GM10248 (cell line): ENCODE measurements at places on chromosomes 6 and 20.

DNA sequence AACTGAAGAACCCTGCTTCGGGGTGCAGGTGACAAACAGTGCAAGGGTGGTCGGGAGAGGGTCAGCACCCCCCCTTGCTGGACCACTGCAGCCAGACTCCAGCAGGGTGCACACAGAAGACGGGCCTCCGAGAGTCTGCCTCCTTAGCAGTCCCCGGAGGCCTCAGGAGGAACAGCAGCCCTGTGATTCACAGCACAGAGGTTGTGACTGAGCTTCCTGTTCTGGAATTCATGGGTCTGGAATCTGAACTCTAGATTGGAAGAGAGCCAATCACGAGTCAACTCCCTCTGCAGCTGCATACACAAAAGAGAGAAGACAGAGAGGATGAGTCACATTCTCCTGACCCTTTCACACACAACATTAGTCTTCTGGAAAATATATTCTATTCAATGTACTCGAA lies 249.0 kb upstream of the OPRM1 start:
- no peak for DNase-seq

- DNase-seq = no peak
Measured at GRCh38 chr20:34907616-34908469, 31.4 kb downstream of the ACSS2 start.

DNA sequence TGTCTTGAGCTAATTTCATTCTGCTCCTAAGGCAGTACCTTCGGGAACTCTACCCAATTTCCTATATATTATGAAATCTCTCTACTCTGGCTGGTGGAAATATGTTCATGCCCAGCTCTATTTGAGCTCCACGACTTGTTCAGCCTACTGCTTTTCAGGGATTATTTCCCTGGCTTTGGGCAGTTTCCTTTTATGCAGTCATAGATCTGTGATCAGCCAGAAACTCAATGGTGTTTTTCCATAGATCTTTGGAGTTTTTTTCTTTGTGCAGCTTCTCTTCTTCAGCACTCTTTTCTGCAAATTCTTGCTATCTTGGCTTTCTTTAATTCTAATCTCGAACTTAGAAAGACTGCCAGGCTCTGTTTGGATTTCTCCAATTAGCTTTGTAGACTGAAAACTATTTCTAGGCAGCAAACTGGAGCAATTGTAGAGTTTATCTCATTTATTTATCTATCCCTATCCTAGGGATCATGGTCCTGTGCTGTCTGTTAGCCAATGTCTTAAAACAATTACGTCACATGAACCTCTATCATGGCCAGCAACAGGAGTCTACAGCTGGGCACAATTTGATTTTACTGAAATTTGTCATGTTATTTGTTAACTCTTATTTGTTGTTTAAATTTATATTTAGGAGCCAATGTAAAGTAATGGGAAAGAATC lies 328.4 kb downstream of the BCKDHB start:
- DNase-seq = no peak

DNA sequence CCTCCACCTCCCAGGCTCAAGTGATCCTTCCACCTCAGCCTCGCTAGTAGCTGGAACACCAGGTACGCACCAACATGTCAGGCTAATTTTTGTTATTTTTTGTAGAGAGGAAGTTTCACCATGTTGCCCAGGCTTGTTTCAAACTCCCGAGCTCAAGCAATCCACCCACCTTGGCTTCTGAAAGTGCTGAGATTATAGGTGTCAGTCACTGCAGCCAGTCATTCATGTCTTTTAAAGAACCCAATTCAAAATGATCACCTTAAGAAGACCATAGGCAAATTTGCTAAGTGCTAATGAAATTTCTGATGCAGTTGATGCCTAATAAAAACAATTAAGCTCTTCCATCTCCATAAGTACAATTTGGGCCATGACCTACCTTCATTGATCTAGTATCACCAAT lies 2.6 kb upstream of the VNN2 start:
- DNase-seq = no peak

- DNase-seq = no peak
Measured at GRCh38 chr6:153956808-153957207, 82.2 kb upstream of the OPRM1 start.

DNA sequence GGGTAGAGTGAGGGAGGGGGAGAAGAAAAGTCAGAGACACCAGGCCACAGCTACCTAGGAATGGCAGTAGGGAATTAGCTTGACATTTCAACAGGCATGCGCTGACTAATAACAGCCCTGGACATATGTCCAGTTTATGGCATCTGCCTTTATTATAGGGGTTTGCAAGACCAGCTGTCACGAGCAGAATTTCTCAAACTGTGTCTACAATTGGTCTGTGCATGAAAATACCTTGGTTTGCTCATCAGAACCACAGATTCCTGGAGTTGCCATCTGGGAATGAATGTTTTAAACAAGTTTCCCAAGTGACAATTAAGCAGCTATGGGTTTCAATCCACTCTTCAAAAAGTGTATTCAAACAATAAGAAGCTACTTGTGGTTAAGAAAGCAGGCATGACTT lies 110.3 kb upstream of the ENPP5 start:
- DNase-seq = no peak

DNA sequence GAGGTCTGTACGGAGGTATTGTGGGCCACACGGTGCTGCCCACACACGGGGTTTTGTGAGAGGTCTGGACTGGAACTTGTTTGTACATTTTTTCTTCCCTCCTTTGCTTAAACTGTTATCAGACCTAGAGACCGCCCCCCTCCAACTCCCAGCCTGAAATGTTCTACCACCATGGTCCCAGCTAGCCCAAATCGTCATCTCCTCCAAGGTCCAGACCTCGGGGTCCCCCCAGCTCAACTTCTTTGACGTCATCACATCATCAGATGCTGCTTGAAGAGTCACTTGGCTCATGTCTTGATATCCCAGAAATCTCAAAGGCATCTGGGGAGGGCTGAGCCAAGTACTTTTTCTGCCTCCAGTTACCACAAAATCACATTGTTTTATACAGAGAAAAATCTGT lies 2.8 kb upstream of the CCDC170 start:
- DNase-seq = no peak

- no peak for DNase-seq
Measured at GRCh38 chr6:32226434-32226833, 2.6 kb upstream of the NOTCH4 start.

DNA sequence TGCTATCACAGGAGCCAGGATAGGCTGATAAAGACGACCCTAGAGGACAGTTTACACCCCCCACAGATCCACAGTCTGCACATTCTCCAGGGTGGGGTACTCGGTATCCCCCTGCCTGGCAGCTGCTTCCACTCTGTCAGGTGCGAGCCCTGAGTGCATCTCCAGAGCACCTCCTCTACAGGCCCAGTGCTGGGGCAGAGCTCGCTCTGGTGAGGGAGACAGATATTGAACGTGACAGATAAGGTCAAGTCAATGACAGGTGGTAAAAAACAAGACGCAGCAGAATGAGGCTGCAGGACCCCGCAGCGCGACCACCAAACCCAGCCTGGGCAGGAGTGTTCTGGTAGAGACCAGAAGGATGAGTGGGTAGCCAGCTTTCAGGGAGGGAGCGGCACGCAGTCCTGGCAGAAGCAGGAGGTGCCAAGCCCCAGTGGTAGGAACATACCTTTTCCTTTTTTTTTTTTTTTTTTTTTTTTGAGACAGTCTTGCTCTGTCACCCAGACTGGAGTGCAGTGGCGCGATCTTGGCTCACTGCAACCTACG lies 12.4 kb upstream of the MYL9 start:
- no peak for DNase-seq

DNA sequence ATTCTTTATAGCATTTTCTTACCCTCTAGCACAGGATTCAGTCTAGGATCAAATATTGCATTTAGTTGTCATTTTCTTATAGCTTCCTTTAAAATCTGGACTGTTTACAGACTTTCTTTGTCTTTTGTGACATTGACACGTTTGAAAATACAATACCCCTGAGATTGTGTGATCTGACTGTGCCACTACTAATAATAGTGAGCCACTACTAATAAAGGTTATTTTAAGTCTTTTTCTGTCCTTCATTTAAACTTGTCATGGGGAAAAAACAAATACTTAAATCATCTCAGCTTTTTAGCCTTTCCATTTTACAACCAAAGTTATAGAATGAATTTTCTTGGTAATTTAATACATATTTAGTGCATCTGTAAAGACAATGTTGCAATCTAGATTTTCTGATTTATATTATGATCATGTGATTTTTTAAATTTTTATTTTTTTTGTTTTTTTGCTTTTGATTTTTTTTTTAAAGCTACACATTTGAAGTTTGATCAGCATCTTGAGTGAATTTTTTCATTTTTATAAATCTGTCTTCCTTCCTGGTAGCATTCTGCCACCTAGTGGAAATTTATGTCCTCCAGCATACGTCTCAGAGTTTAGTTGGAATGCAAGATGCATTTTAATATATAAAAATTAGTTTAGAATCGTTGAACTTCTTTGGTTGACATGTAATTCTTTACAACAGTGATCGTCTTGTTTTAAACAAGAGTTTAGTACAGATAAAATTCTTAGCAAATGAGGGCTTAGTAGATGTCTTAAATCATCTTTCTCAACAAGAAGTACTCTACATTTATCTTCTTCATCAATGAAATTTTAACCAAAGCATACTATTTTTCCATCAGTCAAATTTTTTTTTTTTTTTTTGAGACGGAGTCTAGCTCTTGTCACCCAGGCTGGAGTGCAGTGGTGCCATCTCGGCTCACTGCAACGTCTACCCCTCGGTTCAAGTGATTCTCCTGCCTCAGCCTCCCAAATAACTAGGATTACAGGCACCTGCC lies 119.4 kb downstream of the NCOA3 start:
- peak; percentile 27 for DNase-seq

- peak; percentile 25 for DNase-seq
Measured at GRCh38 chr6:36171573-36171972, 25.0 kb upstream of the BRPF3 start.

GRCh38 chr6:104589940-104590339 lies 269.8 kb downstream of the HACE1 start:
- DNase-seq = no peak

GRCh38 chr6:16789329-16790038 lies 28.2 kb upstream of the ATXN1 start:
- DNase-seq = no peak

DNA sequence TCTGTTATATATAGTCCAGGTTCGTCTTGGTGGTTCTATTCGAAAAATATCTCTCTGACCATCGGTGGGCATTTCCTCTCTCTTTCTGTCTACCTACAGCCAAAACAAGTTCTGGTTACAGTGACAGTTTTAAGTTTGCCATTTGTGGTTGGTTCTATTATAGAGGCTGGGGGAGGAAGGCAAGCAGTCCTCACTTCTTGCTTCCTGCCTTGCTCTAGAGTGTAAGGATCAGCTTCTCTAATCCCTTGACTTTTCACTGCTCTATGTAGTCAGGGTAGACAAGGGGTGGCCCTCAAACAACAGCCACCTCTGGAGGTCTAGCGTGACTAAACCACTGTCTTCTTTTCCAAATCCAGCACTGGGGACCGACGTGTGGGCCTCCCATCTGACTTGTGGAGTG lies 16.1 kb downstream of the E2F3 start:
- peak; percentile 21 for DNase-seq

- peak; percentile 35 for DNase-seq
Measured at GRCh38 chr6:89079511-89080234, 878 bp upstream of the PNRC1 start.

- no peak for DNase-seq
Measured at GRCh38 chr6:41704028-41704427, 31.4 kb downstream of the TFEB start.

DNA sequence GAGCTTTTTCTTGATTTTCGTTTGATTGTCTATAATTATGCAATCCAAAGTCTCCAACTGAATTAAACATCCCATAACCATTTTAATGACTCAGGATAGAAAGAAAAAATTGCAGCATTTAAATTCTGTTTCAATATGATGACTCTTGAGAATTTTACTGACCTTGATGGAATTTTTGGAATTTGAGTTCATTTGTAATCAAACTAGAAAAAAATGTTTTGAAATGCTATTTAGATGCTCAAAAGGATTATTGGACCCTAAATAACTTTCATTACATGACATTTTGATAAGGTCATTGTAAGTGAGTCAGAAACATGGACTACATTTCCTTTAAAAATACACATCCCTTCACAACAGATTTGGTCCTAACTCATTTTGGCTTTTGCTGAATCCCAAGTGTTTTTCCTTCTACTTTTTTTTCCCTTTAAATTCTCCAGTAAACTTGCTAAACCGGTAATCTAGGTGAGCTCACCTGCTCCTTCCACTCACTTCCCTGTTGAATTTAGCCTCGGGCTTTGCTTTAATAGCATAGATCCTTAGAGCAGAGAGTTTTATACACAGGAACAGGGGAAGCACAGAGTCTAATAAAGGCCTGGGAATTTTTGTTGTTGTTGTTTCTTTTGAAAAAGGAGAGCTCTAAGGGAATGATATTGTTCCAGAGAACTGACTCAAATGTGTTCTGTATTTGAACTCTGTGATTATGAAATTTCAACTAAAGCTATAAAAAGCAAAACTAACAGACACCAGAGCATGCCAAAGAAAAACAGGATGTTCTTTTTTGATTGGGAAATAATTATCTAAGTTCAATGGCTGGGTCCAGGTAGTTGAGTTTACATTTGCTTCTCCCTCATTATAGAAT lies 1088.2 kb upstream of the CITED2 start:
- no peak for DNase-seq

DNA sequence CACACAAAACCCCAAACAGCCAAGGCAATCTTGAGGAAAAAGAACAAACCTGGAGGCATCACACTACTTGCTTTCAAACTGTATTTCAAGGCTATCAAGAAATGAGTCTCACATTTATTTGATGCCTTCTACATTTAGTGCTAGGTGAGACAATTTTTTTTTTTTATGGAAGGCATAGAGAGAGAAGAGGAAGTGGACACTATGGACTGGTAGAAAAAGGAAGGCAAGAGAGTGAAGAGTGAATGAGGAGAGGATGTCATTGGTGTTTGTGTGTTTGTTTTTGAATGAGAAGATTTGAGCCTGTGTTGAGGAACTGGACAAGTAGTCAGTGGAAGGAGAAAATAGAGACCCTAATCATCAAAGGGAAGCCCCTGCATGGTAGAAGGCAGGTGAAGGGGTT lies 182.0 kb upstream of the JAG1 start:
- DNase-seq = no peak

- no peak for DNase-seq
Measured at GRCh38 chr6:12134581-12134980, 122.5 kb downstream of the HIVEP1 start.

DNA sequence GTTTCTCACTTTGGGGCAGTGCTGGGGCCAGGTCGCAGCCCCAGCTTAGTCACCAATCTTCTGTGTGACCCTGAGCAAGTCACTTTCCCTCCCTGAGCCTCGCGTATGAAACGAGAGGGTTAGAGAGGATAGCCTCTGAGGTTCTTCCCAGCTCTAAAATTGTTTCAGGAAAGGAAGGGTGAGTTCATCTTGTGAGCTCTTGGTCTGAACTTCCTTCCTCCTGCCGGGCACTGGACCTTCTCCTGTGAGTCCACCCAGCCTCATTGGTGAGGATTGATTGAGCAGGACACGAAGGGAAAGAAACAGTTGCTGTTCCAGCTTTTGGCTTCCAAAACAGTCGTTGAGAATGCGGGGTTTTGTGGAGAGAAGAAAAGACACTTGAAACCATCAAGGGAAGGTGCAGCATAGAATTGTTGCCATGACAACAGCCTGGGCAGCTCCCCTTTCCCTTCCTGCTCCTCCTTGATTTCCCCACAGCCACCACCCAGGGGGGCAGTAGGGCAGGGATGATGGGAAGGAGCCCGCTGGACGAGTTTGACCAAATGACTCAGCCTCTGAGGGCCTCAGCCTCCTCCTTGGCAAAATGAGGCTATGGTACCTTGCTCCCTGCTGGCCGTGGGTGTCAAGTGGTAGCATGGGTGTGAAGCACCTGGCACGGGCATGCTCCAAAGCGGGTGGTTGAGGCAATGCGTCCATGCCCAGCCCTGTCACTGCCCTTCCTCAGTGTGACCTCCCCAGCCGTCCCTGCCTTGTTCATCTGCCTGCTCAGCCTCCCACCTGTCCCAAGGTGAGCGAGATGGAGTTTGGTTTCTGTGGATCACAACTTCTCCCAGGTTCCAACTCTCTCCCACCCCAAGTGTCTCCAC lies 107.8 kb downstream of the CDC5L start:
- no peak for DNase-seq
